NCI-H1694 (cell line): ENCODE measurements at places on chromosomes 7 and 10.
A peak's percentile ranks its signal among the peaks of the same experiment; 100 is the strongest.

DNA sequence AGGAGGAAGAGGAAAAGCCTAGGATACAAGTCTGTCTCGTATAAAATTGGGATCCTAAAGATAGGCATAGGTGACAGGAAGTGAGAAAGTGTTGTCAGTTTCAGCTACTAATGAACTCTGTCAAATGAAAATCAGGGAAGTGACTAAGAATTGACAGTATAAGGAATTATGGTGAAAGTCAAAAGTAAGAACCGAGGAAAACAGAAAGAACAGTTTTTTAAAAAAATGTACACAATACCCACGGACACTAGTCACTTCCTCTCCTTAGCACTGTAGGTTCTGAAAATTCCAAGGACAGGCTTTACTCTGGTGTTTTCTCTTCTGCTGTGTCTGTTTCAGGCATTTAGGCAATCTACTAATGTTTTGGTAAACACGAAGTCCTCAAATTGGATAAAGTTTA is 42.3 kb downstream of the ATAD1 start:
- no peak for DNase-seq

DNA sequence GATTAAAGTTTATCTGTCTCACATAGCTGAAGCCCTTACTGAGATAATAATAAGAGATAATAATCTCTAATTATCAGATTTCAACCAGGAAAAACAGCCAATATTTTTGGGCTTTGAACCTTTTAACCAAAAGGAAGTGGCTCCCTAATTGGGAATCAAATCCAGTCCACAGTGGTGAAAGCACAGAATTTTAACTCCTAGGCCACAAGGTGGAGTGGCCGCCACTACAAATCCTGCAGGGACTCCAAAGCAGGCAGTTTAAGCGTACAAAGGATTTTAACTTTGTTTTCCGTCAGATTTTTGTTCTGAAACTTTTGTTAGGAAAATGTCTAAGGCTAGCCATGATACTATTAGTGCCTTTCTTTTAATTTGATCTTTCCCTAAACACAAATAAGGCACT is 99.6 kb upstream of the CCNY start:
- peak; percentile 49 for DNase-seq

GRCh38 chr7:96224685-96225084 is 97.2 kb downstream of the SLC25A13 start:
- DNase-seq, result peak; percentile 16

GRCh38 chr7:31192986-31193385 is 140.9 kb downstream of the ADCYAP1R1 start:
- DNase-seq, result peak; percentile 87

DNA sequence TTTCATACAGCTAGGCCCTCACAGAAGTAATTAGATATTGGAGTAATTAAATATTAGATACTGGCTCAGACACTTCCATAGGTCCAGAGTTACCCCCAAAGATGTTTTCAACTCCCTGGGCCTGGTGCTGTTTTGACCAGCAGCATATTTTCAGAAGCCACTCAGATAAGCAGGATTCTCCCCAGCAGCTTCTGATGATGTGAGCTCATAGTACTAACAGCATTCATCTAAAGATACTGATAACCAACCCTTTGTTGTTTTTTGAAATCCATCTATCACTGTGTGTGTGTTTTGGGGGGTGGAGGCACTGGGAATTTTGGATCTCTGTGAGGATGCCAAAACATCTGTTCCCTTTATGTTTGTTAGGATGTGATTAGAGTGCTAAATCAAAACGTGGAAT is 52.7 kb downstream of the VPS50 start:
- no peak for DNase-seq

- DNase-seq, result no peak
These were observed 135.9 kb upstream of the CCDC6 start for GRCh38 chr10:60042262-60042661.

GRCh38 chr10:71569775-71570588 is 149.6 kb downstream of the C10orf105 start:
- peak; percentile 54 for DNase-seq

DNA sequence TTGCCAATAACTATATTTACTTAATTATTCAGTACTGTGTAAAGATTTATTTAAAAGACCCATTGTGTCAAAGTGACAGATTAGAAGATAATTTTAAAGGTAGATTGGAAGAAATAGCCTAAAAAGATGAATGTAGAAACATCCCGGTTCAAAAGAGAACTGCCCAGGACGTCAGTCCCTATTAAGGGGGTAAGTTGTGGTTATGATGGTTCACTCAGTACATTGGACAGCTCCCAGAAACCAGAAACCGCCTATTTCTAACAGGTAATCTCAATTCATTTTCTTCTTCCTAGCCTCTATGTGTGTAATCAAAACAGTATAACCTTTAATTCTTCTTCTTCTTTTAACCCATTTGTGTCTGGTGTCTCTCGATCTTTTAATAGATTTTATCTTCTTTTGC is 1.5 kb upstream of the FERD3L start:
- DNase-seq, result no peak

- DNase-seq, result no peak
These were observed 89.9 kb downstream of the CDH23 start for GRCh38 chr10:71486484-71487114.

- DNase-seq, result no peak
These were observed 58.2 kb downstream of the ARMH3 start for GRCh38 chr10:101997803-101998202.

- DNase-seq, result no peak
These were observed 809 bp downstream of the HOXA9 start for GRCh38 chr7:27164367-27165088.

DNA sequence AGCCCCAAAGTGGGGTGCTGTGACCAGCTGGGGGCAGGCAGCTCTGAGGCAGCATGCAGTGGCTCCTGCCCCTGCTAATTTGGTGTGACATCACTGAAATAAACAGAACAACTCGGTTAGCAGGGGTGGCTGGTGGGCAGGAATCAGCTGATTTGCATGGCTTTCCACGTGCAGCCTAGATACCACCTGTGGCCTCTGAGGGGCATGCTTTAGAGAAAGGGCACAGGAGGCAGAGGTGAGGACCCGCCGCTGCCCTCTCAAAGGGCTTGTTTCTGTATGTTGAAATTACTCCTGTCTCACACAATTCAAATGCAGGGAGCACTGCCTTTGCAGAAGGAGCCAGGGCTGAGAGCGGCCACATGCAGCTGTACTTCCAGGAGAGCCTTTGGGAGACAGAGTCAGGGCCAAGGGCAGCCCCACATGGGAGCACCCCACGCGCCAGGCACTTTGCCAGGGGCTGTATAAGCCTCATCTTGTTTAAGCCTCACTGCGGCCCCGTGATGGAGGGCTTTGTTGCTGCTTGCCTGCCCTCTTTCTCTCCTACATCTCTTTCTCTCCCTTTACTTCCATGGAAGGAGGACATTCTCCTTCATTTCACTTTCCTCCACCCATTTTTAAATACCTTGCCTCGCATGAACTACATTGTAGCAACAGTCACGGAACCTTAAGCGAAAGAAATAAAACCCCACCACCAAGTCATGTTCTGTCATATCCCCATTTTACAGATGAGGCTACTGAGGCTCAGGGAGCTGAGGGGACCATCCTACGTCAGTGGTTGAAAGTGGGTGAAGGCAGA is 137.7 kb downstream of the ZMIZ1 start:
- DNase-seq, result no peak

DNA sequence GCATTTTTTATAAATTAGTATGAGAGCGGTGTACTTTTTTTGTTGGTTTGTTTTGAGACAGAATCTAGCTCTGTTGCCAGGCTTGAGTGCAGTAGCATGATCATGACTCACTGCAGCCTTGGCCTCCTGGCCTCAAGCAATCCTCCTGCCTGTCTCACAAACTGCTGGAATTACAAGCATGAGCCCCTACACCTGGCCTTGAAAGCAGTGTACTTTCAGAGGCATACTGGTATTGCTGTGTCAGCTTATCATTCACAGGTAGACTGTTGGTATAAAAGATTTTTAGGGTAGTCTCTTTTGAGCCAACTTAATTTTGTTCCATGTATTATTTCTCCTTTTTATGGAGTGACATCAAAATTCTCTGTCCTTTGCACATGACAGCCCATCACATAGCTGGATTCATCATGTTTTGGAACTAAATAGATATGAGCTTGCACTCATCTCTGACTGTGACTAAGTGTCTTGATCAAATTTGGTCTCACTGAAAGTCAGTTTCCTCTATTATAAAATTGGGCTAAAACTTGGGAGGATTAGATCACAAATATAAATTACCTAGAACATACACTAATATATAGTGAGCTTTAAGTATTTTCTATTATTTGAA is 12.4 kb downstream of the GNAT3 start:
- no peak for DNase-seq

- DNase-seq, result no peak
These were observed 75.9 kb downstream of the PFKFB3 start for GRCh38 chr10:6278519-6279120.

GRCh38 chr7:156665101-156665500 is 24.5 kb downstream of the RNF32 start:
- no peak for DNase-seq

DNA sequence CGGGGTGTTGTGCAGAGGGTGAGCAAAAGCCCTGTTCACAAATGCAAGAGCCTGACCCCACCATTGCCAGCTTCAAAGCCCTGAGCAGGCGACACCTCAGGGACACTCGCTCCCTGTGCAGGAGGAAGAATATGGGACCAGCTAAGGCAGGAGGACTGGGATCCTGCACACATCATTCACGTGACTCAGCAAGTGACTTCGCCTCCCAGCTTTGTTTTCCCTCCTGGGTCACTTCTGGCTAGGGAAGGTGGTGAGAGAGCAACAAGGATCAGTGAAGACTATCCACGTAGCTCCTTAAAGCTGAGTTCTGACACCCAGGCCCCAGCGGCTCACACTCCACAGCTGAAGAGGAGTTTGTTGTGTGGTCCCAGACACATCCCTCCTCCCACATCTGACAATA is 164.3 kb downstream of the FGFR2 start:
- DNase-seq, result no peak

- no peak for DNase-seq
These were observed 69.0 kb downstream of the TNRC18 start for GRCh38 chr7:5354460-5355232.

GRCh38 chr10:35063837-35064454 is 26.2 kb downstream of the CUL2 start:
- no peak for DNase-seq

GRCh38 chr7:127943541-127944521 is 87.4 kb downstream of the LRRC4 start:
- DNase-seq, result peak; percentile 78

DNA sequence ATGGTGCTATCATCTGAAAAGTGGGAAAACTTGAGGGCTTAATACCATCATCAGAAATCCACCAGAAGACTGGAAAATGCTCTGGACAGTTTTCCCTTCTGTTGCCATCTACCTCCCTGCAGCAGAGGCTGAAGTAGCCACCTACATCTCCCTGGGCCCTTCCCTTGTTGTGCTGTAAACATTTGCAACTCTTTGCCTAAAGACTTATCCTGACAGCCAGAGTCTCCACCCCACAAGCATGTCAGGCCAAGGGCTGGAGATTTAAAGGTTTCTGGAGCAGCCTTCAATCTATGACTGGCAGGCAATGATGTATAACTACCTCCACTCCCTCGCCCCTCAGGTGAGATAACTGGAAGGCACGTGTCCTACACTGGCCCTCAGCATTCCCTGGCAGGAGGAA is 29.7 kb upstream of the INMT start:
- DNase-seq, result no peak

DNA sequence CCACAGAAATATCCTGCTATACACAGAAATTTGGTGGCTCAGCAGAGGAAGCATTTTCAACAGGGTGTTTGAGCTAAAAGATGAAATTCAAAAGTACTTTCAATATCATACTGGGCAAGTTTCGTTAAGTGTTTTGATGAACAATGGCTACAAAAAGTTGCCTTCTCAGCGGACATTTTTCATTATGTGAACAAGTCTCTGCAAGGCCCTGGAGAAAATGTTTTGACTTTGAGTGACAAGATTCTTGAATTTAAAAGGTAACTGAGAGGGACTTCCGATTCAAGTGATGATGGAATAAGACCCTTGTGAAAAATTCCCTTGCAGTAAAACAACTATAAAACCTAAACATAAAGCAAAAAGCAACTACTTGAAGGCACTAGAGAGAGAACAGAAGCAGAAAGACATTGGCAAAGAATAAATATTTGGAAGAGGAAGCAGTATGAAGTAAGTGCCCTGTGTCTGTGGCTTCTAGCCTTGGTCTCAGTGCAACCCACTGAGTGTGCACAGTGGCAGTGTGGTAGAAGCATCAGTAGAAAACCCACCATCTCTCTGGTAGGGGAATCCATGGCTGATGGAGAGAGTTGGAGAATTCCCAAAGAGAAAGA is 62.5 kb upstream of the NAMPT start:
- DNase-seq, result no peak

DNA sequence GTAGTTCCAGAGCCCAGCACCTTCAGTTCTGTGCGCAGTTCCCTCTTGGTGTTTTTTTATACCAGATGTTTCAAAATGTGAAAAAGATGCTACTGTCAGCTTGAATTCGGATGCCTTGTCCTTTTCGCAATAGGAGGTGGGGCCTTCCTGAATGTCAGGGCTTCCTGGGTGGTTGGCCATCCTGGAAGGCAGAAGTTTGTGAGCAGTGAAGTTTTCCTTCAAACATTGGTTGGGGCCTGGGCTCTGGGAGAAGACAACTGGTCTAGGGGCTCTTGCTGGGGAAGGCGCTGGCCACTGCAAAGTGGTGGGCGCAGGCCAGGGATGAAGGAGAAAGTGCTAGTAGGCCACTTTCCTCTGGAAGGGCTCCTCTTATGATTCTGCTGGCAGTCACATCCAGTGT is 56.8 kb upstream of the JAZF1 start:
- DNase-seq, result no peak

- no peak for DNase-seq
These were observed 275.2 kb downstream of the BAMBI start for GRCh38 chr10:28952523-28952922.

DNA sequence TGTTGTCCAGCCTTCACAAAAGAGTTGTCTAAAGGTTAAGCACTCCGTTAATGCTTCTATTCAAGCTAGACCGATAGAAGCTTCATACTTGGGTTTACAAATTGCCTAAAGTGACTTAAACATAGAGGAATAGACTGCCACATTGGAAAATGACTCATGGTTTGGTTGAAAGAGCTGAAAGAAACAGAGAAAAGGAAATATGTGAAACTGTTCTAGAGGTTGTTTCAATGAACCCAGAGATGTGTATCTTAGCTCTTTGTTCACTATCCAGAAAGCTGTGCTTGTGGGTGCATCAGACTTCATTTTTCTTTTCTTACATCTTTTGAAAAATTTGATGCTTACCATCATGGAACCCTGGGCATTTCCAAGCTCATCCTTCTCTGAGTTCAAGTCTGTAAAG is 736.2 kb downstream of the INHBA start:
- DNase-seq, result no peak

GRCh38 chr10:69880301-69881081 is 78.8 kb downstream of the COL13A1 start:
- no peak for DNase-seq

- DNase-seq, result no peak
These were observed 9.4 kb upstream of the ANKRD1 start for GRCh38 chr10:90930070-90930837.

DNA sequence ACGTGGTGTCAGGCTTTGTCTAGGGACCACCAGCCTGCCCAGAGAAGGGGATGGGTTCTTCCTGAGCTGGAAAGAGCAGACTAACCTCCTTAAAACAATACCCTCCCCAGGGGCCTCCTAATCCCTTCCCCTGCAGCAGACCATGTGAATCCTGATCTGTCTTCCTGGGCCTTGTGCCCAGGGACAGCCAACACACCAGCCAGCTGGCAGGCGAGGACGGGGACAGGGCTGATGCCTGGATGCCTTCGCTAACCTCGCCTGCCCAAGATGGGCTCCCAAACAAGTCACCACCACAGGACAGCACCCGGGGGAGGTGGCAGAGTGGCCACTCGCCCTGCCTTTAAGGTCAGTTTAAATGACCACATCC is 17.6 kb downstream of the PODXL start:
- peak; percentile 49 for DNase-seq

GRCh38 chr7:127726476-127726875 is 74.5 kb downstream of the SND1 start:
- DNase-seq, result no peak
